Progenitor cell of endocrine pancreas (in vitro differentiated cells): ENCODE measurements at places on chromosomes 3 and 15. TPM values are rescaled to one million over a fixed set of nuclear protein-coding genes. Genes with fewer than 3 reads are reported as not detected.

DNA sequence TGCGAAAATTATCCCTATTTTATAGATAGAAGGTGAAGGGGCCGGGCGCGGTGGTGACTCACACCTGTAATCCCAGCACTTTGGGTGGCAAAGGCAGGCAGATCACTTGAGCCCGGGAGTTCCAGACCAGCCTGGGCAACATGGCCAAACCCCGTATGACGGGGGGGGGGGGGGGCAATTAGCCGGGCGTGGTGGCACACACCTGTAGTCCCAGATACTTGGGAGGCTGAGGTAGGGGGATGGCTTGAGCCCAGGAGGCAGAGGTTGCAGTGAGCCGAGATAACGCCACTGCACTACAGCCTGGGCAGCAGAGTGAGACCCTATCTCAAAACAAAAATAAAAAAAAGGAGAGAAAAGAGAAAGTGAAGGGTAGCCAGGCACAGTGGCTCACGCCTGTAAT lies 1.4 kb downstream of the AAGAB start:
- H3K4me3 ChIP-seq = peak overlapping the region; percentile 94
- no peak overlapping the region for H3K27ac ChIP-seq
- no peak for DNase-seq
- H3K36me3 ChIP-seq = no peaks in the 10 kb centered on the region

- no peaks in the 10 kb centered on the region for H3K4me1 ChIP-seq
- H3K36me3 ChIP-seq = no peaks in the 10 kb centered on the region
- no peaks in the 10 kb centered on the region for H3K27me3 ChIP-seq
- H3K27ac ChIP-seq = no peak overlapping the region
- no peak overlapping the region for H3K4me3 ChIP-seq
Observed at GRCh38 chr3:157373783-157374182, 62.9 kb upstream of the PTX3 start.

The ERICH6 gene
- 0.49 TPM in 1 of 2 replicates, not detected in the other for total RNA-seq

DNA sequence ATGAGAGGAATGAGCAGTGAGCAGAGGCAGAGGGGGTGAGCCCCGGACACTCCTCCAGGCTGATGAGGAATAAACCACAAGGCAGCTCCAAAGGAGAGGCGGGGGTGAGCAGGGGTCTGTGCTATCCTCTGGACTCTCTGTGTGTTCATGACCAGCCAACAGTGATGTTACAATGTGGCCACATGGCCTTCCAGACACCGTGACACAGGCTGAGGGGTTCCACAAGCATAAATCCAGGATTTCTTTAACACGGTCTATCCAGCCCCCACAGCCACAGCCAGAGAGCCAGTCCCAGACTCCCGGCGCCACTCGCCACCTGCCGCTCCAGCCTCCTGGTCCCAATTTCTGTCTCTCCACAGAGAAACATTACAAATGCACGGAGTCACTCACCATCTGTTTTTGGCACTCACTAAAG lies 24.4 kb downstream of the XXYLT1 start:
- no peak overlapping the region for H3K27ac ChIP-seq
- peaks cover 5% of the 10 kb centered on the region for H3K36me3 ChIP-seq
- H3K4me3 ChIP-seq = no peak overlapping the region
- DNase-seq = no peak

DNA sequence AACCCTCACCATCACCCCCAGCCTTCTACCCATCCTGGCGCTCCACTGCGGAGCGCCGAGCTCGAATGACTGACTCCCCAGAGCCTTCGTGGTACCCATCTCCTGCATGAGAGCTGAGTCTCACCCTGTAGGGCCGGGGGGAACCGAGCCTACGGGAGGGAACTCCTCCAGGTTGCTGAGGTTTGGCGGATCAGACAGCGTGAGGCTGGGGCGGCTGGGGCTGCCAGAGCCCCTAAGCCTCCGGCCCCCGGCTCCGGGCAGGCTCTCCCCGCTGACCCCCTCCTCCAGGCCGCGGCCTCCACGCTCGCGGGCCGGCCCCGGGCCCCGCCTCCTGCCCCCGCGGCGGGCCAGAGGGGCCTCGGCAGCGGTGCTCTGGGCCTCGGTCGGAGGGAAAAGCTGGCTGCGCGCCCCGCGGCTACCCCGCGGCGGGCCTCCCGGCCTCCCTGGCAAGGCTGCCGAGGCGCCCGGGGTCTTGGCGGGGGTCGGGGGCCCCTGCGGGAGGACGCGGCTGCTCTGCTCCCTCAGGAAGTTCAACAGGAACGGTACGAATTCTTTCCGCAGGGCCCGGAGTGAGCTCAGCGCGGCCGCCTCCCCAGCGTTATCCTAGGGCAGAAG lies 643 bp downstream of the CDAN1 start:
- peak overlapping the region; percentile 77 for H3K4me3 ChIP-seq
- peak overlapping the region; percentile 69 for H3K27ac ChIP-seq
- no peaks in the 10 kb centered on the region for H3K27me3 ChIP-seq
- peaks cover 7% of the 10 kb centered on the region for H3K4me1 ChIP-seq

DNA sequence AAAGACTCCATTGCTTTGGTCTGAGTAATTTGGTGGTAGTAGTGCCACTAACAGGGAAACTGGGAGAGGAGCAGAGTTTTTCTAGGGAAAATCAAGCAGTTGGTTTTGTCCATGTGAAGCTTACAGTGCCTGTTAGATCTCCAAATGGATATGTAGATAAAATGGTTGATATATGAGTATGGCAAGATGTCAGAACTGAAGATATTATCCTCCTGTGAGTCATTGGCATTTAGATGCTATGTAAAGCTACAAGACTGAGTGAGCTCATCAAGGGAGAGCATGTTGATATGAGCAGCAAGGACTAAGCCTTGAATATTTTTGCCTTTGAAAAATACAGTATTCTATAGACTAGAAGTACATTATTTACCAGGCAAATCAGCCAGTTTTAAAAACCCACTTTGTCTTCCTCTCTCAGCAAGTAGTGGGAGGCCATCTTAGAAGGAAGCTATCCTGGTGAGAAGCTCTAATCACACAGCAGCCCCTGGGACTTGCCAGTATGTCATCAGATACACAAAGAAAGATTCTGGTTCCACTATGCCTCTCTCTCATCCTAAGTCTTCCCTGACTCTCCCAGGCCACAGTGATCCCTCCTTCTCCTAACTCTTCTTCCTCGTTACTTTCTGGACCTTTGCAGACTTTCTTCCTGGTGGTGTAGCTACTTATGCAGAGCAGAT lies 77.4 kb upstream of the ANKRD28 start:
- no peak for DNase-seq
- no peak overlapping the region for H3K4me3 ChIP-seq
